ENCODE measurements at places on chromosomes 16 and 17. TPM values are rescaled to one million over a fixed set of nuclear protein-coding genes. Genes with fewer than 3 reads are reported as not detected.

The KAT2A gene
- 29.3 TPM for total RNA-seq

The ADAMTS18 gene
- total RNA-seq = 1.7 TPM

GRCh38 chr17:57415751-57416207 lies 159.5 kb downstream of the MSI2 start:
- DNase-seq = no peak

- no peak for DNase-seq
Measured at GRCh38 chr16:6160871-6161270, 1063.3 kb upstream of the EEF2KMT start.

The PRSS33 gene
- total RNA-seq = 0.39 TPM

DNA sequence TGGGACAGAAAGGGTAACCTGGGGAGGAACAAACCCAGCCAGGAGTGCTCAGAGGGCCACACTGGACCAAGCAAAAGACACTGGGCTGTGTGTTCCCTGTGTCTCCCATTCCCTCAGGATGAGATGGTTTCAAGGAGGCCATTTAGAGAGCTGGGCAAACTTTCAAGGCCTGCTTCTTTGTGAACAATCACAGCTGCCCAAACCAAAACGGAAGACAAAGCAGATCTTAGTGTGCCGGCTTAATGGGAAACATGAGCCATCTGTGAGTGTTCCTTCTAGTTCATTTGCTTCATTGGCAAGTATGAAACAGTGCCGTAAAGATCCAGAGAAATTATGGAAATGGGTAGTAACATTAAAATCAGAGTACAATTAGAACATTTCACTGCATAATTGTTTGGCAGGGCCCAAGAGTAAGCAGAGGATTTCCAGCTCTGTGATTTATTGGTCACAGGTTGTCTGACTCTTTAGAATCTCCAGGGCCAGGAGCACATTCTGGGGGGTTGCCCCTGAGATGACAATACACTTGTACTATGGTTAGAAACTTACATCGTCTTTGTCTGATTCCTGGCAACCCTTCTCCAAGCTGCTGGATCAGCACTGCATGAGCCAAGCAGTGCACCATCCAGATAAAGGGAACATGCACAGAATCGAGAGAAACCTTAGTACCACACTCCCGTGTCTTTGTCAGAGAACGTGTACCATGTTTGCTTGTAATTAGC lies 412.1 kb downstream of the RBFOX1 start:
- DNase-seq = no peak

The GPATCH8 gene
- 62.6 TPM for total RNA-seq

The ZSCAN10 gene
- 0.74 TPM for total RNA-seq

DNA sequence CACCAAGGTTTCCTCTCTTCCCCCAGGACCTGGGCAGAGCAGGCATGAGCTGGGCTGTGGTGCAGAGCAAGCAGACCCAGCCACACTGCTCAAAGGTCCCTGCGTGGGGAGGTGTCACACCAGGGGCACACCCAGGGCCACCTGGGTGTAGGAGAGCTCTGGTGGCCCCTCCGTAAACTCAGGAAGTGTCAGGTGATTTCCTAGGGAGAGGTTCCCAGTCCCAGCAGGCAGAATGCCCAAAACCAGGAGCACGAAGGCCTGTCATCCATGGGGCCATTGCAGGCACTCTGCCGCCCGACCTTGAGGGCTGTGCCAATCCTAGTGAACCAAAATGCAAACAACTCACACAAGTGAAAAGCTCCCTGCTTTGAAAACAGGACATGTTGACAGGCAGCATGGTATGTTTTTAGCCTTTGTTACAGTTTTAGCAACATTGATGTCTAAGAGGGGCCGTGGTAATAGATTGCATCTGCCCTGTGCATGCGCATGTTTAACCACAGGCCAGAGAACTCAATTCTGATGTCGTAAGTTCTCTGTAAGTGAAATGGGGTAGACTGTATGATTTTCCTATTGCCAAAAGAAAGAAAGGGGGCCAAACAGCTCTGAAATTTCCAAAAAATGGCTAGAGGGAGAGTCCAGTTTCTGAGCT lies 21.3 kb downstream of the CIBAR2 start:
- no peak for DNase-seq

- no peak for DNase-seq
Measured at GRCh38 chr17:8210761-8211458, 535 bp upstream of the AURKB start.

GRCh38 chr16:55204069-55204468 lies 119.9 kb upstream of the IRX6 start:
- DNase-seq = no peak

GRCh38 chr16:53056392-53056881 lies 1.6 kb downstream of the CHD9 start:
- no peak for DNase-seq
